ENCODE measurements at places on chromosomes 4 and X. TPM values are rescaled to one million over a fixed set of nuclear protein-coding genes. Genes with fewer than 3 reads are reported as not detected.

GRCh38 chr4:138599965-138600364 lies 357.8 kb upstream of the SLC7A11 start:
- DNase-seq, result no peak

- no peak for DNase-seq
Observed at GRCh38 chr4:154132406-154132805, 343.5 kb upstream of the SFRP2 start.

DNA sequence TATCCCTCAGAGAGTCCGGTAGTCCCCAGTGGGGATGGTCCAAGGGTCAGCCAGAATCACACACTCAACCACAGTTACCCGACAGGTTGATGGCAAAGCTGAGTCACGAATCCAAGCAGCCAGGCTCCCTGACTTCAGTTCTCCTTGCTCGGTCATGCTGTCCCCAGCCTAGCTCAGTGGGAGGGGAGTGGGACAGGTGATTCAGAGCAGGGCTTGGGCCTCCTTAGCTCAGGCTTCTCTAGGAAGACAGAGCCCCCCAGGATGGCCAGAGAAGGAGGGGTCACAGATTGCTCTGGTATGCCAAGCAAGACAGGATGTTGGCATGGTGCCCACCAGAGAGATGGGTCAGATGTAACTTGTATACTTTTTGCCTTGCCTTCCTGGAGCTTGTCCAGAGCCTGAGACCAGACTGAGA lies 66.5 kb downstream of the EFNB1 start:
- peak; percentile 86 for DNase-seq

GRCh38 chrX:54602563-54602962 lies 72.5 kb downstream of the GNL3L start:
- no peak for DNase-seq

GRIA2 gene
- total RNA-seq, result 0.55 TPM

DNA sequence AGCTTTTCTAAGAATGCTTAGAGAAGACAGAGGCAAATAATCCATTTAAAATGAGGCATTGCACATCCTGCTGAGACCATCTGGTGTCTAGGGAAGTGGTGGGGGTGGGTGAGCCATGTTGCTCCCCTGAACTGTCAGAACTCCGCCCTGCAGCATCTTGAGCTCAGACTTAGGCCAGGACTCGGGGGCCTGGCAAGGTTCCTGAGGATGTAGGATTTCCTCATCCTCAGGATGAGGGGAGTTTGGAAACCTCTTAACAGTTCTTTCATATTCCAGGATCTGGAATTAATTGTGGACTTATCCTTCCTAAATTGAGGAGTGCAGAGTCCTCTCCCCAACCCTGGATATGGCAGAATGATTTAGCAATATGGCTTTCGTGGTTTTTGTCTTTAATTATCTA lies 6.6 kb downstream of the TLL1 start:
- DNase-seq, result no peak

DNA sequence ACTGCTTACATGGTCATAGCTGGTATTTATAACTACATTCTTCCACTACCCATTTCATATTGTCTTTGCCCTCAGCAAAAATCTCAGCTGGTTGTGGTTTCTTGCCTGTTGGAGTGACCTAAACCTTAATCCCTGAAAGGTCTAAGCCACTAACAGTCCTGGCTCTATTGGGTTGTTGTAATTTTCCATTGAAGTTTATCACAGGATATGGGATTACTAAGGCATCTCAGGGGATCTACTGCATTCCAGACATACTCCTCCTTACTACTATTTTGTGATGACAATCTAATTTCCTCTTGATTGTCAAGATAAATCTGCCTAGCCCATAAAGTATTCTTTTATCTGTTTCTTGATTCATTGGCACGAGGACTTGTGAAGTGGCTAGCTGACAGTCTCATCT lies 6.2 kb upstream of the OSTC start:
- no peak for DNase-seq

- DNase-seq, result no peak
Observed at GRCh38 chrX:55713631-55714030, 3.9 kb upstream of the RRAGB start.

- no peak for DNase-seq
Observed at GRCh38 chrX:132953354-132953753, 5.1 kb downstream of the HS6ST2 start.

DNA sequence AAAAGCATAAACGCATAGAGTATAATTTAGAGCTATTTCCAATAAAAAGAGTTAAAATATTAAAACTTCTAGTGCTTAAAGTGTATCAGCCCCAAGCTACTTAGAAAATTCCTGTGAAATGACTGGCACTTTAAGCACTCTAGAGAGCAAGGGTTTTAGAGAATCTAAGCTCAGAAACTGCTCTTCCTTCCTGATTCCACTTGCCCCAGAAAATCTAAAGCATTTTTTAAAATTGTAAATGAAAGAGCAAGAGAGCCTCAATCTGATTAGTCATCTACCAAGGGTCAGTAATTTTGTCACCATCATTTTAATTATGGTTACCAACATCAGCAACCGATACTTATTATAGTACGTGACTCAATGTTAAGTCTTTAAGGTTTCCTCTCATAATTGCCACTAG lies 25.0 kb downstream of the CTPS2 start:
- DNase-seq, result no peak

KLF8 gene
- 19.7 TPM for total RNA-seq

DNA sequence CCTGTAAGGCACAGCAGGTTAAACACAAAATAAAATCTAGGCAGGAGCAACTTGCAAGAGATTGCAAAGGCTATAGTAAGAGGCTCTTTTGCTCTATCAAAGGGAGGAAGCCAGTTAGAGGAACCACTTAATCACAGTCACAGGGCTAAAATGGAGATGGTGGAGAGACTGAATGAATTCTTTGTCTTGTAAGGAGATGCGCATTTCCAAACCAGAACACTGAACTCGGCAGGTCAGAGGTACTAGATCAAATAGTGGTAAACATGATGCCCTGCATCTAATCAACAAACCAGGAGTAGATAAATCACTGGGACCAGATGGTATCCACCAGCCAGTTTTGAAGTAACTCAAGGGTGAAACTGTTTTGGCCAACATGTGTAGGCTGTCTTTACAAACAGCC lies 55.8 kb downstream of the GPC4 start:
- no peak for DNase-seq

CPLX1 gene
- 1.7 TPM for total RNA-seq

DNA sequence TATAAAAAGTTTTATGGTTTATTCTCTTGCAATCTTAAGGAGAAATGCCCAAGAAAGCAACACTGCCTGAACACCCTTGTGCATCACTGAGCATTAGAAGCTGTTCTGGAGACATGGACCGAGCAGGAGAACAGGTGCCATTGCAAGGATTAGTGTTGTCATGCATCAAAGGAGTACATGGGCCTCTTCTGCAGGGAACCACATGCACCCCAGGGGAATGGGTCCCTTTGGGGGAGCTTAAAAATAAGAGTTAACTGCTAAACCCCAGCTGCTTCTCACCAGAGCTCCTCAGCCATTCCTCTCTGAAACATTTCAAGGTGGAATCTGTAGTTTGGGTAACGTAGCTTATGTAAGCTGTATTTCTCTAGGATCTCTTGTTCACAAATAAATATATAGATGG lies 353.0 kb upstream of the SLC7A11 start:
- no peak for DNase-seq

DNA sequence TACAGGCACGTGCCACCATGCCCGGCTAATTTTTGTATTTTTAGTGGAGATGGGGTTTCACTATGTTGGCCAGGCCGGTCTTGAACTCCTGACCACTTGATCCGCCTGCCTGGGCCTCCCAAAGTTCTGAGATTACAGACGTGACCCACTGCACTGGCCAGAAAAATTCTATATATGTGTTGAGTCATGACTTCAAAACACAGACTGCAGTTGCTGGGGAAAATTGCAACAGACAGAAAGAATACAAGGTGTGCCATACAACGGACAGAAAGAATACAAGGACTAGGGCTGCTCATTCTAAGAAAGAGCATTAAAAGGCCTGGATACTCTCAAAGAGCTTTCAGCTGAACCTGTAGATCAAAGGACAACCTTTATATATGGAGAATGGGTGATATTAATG lies 109.6 kb upstream of the ACSL4 start:
- DNase-seq, result no peak

CAPN6 gene
- total RNA-seq, result 0.99 TPM

- no peak for DNase-seq
Observed at GRCh38 chr4:71262161-71262560, 76.7 kb upstream of the SLC4A4 start.

DNA sequence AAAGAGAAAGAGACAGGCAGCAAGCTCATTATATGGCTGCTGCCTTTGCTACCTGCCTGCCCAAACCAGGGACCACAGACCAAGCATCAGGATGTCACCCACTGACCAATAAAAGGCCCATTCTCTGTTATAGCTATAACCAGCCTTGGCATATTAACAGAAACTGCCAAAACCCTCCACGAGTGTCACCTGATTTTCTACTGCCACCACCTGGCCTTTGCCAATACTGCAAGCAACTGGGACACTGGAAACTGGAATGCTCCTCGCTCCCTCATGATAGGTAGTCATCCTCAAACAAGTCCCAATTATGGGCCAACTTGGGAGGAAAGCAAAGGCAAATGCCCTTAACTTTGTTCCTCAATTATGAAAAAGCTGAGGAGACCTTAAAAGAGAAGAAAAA lies 76.0 kb downstream of the SPIN4 start:
- DNase-seq, result no peak

DNA sequence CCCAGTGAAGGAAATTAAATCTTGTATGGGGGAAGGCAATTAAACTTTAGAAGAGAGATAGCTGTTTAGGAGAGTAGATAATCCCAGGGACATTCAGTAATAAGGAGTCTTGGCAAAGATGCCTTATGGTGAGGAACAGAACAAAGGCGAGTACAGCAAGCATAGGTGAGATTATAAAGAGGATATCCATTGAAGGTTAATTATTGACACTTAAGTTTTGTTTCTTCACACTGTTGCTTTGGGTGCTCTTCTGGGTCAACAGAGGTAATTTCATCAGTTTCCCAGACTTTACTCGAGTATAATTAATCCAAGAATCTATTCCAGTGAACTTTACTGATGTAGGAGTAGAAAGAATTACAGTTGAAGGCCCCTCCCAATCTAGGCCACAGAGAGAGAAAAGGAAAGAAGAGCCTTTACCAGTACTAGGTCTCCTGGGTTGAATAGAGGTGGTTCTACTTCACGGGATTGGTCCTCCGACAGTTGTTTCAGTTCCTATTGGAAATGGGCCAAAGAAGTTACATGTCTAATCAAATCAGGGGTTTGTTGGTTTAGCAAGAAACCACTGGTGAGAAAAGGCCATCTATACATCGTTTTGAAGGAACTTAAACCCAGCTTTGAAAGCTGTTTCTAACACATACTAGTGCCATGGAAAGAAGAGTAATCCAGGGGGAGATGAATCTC lies 27.2 kb downstream of the EPGN start:
- DNase-seq, result no peak

- DNase-seq, result no peak
Observed at GRCh38 chr4:152392079-152392478, 143.8 kb downstream of the FBXW7 start.

- DNase-seq, result no peak
Observed at GRCh38 chr4:48275247-48275646, 5.6 kb upstream of the TEC start.

DNA sequence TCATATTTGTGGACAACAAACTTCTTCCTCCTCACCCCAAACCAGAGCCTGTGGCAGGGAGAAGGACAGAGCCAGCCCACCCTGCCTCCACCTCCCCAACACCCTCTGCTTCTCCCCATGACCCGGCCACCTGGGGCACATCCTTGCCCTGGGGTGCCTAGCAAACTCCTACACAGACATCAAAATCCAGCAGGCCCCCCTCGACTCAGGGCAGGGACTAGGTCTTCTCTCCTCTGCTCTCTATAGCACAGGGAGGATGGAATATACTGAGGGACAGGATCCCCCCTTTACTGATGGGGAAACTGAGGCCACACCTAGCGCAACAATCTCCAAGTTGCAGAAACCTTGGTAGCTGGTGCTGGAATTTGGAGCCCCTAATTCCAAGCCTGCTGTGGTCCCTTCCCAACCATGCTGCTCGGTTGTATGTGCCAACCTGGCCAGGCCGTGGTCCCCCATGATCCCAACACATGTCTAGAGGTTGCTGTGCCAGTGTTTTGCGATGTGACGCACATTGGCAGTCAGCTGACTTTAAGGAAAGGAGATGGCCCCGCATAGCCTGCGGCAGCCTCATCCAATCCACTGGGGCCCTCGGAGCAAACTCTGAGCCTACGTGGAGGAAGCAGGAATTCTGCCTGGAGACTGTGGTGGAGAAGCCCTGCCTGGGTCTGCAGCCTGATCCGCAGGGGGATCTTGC lies 53.9 kb upstream of the ADRA2C start:
- DNase-seq, result no peak

CRMP1 gene
- total RNA-seq, result 6.4 TPM

GRCh38 chr4:64518600-64518999 lies 109.3 kb upstream of the TECRL start:
- no peak for DNase-seq

- no peak for DNase-seq
Observed at GRCh38 chr4:45692131-45692735, 431.6 kb downstream of the GABRG1 start.

- no peak for DNase-seq
Observed at GRCh38 chrX:131305926-131306325, 16.8 kb upstream of the IGSF1 start.

DNA sequence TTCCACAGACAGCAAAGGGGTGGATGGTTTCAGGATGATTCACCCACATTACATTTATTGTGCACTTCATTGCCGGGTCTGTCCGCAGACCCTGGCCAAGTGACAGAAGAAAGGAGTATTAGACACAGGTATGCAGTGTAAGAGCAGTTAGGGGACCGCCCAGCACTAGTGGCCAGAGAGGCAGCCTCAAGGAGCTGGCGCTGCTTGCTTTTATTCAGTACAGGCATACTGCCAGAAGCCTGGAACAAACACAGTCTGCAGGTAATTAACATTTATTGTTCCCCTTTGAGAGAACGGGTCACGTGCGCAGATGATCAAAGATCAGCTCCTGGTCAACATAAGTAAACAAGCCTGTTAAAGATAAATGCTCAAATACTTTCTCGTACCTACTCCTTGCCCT lies 1639.0 kb upstream of the IGFBP7 start:
- no peak for DNase-seq

GRCh38 chrX:2934715-2935710 lies 5.9 kb upstream of the ARSD start:
- no peak for DNase-seq

GRCh38 chr4:160009656-160010493 lies 907.0 kb downstream of the RAPGEF2 start:
- DNase-seq, result no peak

DNA sequence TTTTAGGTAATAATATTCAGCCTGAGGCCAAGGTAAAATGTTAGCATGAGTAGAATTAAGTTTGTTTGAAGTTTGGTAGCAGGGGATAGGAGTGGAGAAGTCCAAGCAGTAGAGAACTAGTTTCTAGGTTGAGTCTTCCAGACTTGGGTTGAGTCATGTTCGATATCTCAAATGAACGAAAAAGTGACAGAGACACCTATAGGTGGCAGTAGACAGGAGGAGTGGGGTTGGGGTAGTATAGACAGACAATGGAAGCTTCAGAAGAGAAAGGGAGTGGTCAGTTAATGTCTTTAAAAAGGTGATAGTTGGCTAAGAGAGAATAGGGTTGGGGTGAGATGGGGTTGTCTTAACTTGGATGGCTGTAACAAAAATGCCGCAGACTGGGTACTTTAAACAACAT lies 58.7 kb upstream of the EMCN start:
- no peak for DNase-seq

- DNase-seq, result no peak
Observed at GRCh38 chr4:141797966-141798365, 161.6 kb downstream of the IL15 start.

PNMA3 gene
- total RNA-seq, result 0.16 TPM

GRCh38 chr4:181958446-181958845 lies 284.8 kb upstream of the TENM3 start:
- DNase-seq, result no peak

All from sigmoid colon (tissue), 7 donors.